Endothelial cell of coronary artery (primary cell): ENCODE measurements at places on chromosomes 2 and 18. TPM values are rescaled to one million over a fixed set of nuclear protein-coding genes. Genes with fewer than 3 reads are reported as not detected.

LYPD1 gene
- total RNA-seq = 45.7 and 104 TPM in 2 replicates

ANO7 gene
- 0.45 and 0.47 TPM in 2 replicates for total RNA-seq

PCARE gene
- total RNA-seq = under 0.01 TPM in 1 of 2 replicates, not detected in the other

EXOC6B gene
- total RNA-seq = 32.3 and 33.8 TPM in 2 replicates

SLC19A3 gene
- 0.09 and 0.19 TPM in 2 replicates for total RNA-seq

LBX2 gene
- total RNA-seq = 1.4 and 2.1 TPM in 2 replicates

TRIM43 gene
- total RNA-seq = not detected in 2 replicates

SNTG2 gene
- total RNA-seq = not detected in 2 replicates

VAMP5 gene
- 77.6 and 88.9 TPM in 2 replicates for total RNA-seq

YPEL5 gene
- total RNA-seq = 63.0 and 75.1 TPM in 2 replicates

STPG4 gene
- 0.09 TPM in 2 replicates for total RNA-seq
